Stimulated activated CD8-positive, alpha-beta memory T cell treated with anti-CD3 and anti-CD28 coated beads, Interleukin-12 subunit alpha, Interleukin-12 subunit beta, amount 100 ng/mL, for 1 hour (primary cell): ENCODE measurements at places on chromosomes 12 and 14.

GRCh38 chr12:62738616-62739015, 196.3 kb downstream of the PPM1H start:
- DNase-seq = no peak

DNA sequence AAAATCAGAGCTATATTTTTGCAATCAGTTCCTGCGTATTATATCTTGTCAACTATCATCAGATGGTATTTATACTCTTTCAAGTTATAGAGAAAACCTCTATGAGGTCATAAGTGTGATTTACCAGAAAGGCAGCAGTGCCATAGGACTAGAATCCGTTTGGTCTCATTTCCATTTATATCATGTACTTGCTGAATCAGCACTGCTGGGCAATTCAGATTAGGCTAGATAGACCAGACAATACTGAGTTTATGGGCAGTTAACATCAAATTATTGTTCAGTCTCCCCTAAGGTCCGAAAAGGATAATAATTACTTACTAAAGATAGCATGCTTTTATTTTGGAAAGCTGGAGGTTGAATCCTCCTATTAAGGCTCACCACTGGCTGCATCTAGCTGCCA, 6.8 kb upstream of the KERA start:
- no peak for DNase-seq

- no peak for DNase-seq
These were observed 39.0 kb upstream of the LDHB start for GRCh38 chr12:21696625-21697024.

DNA sequence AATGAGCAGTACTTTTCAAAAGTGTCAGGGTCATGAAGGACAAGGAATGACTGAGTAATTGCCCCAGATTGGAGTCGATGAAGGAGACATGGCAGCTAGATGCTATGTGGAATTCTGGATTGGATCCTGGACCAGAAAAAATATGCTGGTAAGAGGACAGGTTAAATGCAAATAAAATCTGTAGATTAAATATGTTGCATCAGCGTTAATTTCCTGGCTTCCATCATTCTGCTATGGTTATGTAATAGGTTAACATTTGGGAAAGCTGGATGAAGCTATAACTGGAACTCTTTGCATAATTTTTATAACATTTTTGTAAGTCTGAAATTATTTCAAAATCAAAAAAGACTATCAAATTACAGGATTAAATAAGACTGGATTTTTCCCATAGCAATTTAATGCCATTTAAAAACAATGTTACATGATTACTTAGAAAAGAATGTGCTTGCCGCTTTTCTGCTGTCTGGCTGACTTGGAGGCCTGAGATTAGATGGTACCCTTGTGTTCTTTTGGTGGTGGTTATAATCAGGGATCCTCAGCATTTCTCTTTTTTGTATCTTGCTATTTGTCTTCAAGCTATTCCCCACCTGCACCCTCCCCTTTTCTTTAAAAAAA, 65.1 kb downstream of the FBXW8 start:
- DNase-seq = no peak

DNA sequence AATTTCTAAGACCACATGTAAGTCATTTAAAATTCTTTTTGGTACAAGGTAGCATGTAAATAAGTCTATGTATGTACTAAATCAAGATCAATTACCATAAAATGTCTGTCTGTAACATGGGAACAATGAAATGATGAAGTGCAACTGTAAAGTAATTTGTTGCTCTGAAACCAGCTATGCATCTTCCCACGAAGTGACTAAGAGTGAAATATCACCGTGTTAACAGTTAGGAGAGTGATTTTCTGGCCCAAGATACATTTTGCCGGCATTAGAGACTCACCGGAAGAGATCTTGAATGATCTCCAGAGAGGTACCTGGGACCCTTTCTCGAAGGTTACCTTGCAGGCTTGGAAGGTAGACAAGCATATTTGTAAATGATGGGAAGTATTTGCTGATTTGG, 105.8 kb downstream of the SAMD4A start:
- DNase-seq = no peak

DNA sequence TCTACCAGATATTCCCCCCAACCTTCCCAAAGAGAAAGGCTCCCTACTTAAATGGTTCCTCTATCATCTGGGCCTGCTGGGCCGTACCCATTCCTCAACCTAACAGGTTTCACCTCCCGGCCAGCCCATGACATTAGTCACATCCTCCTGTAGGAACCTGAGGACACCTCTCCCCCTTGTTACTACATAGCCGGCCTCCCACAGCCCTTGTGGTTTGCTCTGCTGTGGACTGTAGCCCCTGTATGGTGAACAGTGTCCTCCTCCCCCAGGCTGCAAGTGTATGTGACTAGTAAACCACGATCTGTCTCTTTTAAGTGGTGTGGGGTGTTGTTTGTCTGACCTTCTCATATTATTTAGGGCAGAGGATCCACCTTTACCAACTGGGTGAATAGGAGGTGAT, 371.7 kb downstream of the RGS6 start:
- no peak for DNase-seq

DNA sequence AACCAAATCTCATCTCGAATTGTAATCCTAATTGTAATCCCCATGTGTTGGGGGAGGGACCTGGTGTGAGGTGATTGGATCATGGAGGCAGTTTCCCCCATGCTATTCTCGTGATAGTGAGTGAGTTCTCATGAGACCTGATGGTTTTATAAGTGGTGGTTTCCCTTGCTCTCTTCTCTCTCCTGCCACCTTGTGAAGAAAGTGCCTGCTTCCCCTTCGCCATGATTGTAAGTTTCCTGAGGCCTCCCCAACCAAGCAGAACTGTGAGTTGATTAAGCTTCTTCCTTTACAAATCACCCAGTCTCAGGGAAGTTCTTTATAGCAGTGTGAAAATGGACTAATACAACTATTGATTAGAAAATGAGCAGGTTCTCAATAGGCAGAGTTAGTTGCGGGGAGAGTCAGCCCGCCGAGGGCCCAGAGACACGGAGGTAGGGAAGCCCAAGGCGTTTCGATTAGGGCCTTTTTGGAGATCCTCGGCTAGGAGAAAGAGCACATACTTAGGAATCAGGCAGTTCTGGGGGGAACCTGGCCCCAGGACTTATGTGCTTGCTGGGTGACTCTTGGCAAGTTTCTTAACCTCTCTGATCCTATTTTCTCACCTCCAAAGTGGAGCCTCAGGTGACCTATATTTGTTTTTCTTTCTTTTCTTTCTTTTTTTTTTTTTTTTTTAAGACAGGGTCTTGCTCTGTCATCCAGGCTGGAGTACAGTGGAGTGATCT, 65.7 kb downstream of the MVK start:
- no peak for DNase-seq

- no peak for DNase-seq
These were observed 2.1 kb downstream of the DDN start for GRCh38 chr12:48996794-48997718.

DNA sequence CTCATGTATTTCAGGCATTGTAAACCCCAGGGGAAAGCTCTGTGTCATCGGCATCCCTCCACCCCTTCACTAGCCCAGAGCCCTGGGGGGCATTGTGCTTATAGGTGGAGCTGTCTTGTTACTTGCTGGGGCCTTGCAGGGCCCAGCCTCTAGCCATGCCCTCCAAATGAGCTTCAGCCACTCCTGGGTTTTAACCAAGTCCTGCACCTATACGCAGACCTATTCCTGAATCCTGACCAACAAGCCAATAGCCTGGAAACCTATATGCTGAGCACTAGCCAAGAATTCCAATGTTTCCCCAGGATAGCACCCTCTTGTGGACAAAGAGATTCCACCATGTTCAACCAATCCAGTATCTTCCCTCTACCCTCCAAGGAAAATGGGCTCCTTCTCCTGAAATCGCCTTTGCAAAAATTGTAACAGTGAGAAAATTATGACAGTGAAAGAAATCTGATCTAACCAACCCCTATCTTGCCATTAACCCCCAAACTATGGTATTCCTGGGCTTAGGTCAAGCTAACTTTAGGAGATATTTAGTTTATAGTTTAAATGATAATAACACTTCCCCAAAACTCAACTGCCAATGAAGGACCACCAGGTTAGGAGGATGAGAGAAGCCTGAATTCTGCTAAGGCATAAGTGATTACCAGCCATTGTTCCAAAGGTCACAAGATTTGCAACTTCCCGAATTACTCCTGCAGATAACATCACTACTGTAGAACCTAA, 55.5 kb downstream of the TTC7B start:
- no peak for DNase-seq

GRCh38 chr14:73961192-73961591, 11.1 kb downstream of the COQ6 start:
- no peak for DNase-seq

DNA sequence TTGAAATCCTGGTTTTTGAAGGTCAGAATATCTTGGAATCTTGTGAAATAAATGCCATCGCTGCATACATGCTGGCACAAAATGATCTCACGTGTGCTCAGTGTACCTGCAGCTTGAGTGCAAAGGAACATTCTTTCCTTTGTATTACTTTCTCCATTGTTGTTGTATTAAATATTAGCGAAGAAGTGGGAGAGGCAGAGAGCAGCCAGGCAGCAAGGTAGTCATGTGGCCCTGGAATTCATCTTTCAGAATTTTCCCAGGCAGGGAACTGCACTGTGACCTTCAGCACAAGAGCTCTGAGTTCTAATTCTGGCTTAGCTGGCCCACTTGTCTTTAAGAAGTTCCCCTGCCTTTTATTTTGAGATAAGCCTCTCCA, 145.5 kb downstream of the PRKCH start:
- DNase-seq = no peak

GRCh38 chr12:123153906-123154305, 3.0 kb upstream of the PITPNM2 start:
- DNase-seq = no peak

DNA sequence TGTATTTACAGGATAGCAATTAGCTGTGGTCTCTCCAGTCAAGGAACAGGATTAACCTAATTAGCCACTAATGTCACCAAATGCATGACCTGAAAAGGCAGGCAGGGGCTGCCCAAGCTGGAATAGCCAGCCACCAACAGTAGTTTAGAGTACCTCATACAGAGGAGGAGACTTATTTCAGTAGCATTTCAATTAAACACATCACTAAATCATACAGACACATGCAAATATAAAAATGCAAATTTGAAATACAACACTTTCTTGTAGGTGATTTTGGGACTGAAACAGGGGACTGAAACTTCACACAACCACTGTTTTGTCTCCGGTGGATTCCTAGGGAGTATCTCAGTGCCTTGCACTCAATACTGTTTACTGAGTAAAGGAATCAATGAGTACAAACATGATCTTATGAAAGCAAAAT, 636 bp upstream of the IFNG-AS1 start:
- no peak for DNase-seq

- no peak for DNase-seq
These were observed 63.1 kb downstream of the ARMH4 start for GRCh38 chr14:58088961-58089360.

DNA sequence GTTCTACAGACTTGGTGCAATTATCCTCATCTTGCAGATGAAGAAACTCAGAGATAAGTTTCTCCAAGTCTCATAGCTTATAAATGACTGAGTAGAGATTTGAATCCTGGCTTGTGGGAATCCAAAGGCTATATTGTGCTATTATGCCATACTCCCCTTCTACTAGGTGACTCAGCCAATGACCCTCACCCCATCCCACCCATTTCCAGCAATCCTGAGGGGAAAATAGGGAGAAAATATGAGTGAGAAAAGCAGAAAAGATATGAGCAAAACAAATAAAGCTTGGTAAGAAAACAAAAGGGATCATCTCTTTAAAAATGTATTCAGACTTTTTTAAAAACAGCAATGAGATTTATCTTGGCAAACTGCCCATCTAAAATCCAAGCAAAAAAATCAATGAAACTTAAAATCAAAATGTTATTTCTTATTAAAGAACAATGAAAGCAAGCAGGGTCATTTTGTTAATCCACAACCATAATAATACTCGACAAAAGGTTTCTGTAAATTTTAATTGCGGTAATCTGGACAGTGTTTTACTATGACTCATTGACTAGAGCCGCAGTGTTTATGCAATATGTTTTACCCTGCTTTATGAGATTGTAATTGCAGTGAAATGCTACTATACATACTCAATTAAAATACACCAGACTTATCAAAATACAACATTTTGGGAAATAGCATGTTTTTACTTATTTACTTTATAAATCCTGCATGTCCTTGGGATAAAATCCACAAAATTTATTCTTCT, 13.1 kb upstream of the LGR5 start:
- DNase-seq = no peak

- no peak for DNase-seq
These were observed 4.0 kb downstream of the P2RX2 start for GRCh38 chr12:132622437-132623071.

DNA sequence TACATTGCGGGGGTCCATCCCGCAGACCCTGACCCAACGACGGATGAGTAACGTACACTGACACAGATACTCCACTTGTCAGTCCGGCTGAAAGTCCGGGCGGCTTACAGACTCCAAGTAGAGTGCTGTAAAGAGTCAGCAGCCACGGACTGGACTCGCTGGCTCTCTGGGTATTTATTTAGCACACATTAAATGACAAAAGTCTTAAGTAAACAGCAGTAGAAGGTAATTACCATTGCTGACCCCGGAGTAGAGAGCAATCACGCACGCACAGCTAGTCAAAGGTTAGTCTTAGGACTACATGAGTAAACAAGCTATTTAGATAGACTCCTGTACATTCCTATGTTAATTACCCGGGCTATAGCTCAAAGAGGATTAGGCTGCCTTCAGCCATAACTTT, 780.9 kb downstream of the RPS29 start:
- no peak for DNase-seq

DNA sequence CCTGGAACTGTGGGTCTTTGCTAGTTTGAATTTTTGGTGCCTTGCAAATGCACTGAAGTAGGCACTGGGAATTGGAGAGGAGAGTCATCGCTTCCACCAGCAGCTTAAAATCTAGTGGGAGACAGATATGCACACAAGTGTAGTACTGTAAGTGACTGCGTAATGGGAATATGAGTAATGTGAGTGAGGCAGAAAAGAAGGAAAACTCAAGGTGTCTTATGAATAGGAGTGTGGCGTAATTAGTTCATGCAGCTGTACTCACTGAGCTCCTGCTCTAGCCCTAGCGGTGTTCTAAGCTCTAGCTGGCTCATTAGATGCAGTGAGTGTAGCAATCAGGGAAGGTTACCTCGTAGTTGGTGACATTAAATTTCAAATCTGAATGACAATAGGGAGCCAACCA, 2.8 kb downstream of the TCP11L2 start:
- DNase-seq = no peak
